ENCODE measurements at places on chromosomes 3 and 15.

DNA sequence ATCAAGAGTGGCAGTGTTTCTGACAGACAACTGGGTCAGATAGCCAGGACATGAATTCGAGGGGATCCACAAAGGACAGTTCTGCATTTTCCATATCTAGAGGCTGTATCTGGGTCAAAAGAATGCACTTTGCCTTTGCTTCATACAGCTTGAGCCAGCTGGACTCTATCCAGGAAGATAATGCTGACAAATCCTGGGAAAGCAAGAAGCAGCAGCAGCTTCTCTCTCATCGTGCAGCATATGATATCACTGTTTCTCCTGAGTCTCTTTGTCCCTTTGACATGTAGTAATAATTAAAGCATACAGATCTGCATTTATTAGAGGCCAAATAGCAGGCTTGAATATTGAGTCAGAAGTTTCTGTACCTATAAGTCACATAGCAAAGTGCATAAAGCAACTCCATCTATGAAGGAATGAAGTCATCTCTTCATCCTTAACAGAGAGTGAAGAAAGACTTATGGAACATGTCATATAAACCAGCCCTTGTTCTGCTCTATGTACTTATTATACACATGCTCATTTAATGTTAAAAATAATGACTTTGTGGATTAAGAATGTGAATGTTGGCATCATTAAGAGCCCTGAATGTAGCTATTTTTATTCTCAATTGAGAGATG is 236.8 kb upstream of the GBE1 start:
- DNase-seq, result peak; percentile 31

GRCh38 chr15:73794443-73795133 is 41.4 kb upstream of the INSYN1 start:
- peak; percentile 7 for DNase-seq

- peak; percentile 15 for DNase-seq
Measured at GRCh38 chr3:100104817-100105413, 9.4 kb downstream of the FILIP1L start.

DNA sequence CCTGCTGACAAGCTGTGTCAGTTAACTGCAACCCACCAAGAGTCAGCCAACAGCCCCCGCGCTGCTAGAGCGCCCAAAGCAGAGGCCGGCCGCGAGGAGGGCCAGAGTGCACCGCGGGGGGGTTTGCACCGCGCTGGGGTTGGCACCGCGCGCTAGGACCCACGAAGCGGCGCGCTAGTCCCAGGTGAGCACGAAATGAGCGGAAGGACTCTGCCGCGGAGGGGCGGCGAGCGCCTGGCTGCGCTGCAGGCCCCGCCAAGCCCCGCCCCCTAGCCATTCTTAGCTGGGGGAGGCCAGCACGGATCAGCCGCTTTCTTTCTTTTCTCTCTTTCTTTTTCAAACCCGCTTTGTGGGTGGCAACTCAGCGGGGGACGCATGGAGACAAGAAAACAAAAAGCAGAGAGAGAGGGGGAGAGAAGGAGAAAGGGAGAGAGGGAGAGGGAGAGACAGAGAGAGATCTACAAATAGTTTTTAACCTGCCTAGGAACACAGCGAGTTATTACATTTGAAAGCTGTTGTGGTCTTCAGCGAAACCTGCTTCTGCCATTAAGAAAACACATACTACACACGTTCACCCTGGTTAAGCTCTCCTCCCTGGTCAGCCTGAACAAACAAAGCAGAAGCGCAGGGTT is 6.9 kb upstream of the FOXB1 start:
- no peak for DNase-seq

DNA sequence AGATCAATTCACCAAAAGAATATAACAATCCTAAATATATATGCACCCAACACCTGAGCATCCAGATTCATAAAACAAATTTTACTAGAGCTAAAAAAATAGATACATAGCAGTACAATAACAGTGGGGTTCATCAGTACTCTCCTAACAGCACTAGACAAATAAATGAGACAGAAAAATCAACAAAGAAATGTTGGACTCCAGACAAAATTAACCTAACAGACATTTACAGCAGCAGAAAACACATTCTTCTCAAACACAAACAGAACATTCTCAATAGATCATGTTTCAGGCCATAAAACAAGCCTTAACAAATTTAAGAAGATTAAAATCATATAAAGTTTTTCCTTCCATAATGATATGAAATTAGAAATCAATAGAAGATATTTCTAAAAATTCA is 124.8 kb upstream of the NECTIN3 start:
- no peak for DNase-seq

DNA sequence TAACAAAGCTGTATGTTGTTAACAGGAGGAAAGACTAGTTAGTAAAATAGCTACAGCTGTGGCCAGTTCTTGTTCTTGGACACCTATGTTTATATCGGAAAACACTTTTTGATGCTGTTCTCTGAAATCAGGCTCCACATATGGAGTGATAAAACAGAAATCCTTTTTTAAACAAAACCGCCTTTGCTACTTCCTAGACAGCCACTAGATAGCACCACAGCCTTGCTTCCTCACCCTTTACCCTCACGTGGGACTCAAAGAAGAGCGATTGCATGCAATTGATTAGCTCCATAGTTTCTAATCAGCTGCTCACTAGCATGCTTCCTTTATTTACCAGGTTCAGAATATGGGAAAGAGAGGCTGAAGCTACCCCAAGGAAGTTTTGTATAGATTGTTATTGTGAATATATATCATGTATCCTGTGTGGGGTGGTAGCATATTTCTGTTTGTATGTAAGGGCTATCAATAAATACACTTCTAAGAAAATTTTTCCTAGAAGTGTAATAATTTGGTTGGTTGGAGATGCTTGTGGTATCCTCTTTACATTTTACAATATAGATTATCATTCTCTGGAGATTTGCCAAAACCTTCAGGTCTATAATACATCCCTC is 4.3 kb upstream of the MTFMT start:
- DNase-seq, result peak; percentile 66

DNA sequence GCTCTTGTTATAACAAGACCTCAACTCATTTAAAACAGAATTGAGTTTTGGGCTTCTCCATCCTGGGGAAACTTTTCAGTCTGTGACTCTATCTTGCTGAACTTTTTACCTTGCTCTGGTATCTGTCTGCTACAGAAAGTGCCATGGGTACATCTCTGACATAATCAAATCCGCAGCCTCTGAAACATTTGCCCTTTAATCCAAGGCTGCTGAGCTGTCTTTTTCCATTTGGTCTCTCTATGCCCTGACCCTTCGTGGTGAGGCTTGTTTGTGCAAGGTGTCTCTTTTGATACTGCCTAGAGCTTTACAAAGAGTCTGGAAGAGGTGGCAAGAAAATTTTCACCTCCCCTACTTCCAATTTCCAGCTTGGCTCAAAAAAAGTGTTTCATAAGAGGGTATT is 11.3 kb downstream of the TMEM108 start:
- DNase-seq, result no peak

DNA sequence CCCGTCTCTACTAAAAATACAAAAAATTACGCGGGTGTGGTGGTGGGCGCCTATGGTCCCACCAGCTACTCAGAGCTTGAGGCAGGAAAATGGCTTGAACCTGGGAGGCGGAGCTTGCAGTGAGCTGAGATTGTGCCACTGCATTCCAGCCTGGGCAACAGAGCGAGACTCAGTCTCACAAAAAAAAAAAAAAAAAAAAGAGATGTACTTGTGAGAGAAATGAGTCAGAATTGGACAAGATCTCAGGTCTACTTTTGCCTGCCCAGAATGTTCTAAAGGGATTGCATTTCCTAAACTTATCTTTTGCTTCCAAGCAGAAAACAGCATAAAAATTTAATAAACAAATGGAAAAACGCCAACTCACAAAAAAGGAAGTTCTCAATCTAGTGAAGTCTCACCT is 167.5 kb downstream of the NR2F2 start:
- DNase-seq, result no peak

GRCh38 chr3:151722856-151723255 is 10.9 kb upstream of the AADACL2 start:
- DNase-seq, result no peak

DNA sequence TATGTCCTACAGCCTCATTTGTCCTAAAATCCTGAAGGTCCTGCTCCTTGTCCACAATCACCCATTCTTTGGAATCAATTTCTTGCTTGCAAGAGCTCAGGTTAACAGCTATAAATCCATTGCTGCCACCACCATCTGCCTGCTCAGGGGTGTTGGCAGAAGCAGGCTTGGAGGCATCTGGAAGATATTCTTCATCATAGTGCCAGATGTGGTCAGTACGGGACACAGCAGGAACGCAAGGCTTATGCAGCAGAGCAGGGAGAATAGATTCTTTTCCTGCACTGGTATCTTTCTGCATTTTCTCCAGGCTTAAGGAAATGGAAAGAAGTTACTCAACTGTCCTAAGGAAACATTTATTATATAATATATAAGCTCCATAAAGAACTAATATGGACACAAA is 38.5 kb upstream of the CDAN1 start:
- DNase-seq, result no peak

GRCh38 chr3:4977001-4977852 is 2.0 kb upstream of the BHLHE40 start:
- peak; percentile 93 for DNase-seq

- no peak for DNase-seq
Measured at GRCh38 chr3:120280566-120280965, 4.5 kb downstream of the GPR156 start.

DNA sequence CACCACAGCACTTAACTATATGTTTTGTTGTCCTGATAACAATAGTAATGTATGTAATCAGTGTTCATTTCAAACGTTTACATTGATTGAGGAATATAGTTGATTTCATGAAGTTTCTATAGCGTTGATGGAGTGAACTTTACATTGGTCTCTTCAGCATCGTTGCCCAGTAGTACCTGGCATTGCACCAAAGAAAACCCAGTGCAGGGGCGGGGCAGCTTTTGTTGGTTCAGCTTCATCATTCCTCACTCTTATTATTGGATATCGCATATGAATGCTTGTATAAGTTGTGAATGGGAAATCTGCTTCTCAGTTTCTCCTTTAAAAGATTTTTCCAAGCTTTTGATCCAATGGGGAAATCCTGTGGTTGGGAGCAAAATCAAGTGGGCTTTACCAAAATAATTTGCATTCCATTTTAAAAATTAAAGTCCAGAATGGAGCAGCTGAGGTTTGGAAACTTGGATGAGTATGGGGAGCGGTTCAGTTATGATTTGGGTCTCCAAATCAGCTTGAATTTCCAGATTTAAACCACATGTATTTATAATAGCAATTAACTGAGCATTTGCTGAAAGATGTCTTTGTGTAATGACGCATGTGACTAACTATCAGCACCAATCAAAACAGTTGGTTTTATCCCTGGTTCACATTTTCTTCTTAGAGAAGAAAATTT is 213.7 kb downstream of the ALCAM start:
- no peak for DNase-seq

- peak; percentile 65 for DNase-seq
Measured at GRCh38 chr3:141553055-141553454, 66.2 kb downstream of the RASA2 start.

- no peak for DNase-seq
Measured at GRCh38 chr3:71771126-71771525, 13.8 kb downstream of the PROK2 start.

DNA sequence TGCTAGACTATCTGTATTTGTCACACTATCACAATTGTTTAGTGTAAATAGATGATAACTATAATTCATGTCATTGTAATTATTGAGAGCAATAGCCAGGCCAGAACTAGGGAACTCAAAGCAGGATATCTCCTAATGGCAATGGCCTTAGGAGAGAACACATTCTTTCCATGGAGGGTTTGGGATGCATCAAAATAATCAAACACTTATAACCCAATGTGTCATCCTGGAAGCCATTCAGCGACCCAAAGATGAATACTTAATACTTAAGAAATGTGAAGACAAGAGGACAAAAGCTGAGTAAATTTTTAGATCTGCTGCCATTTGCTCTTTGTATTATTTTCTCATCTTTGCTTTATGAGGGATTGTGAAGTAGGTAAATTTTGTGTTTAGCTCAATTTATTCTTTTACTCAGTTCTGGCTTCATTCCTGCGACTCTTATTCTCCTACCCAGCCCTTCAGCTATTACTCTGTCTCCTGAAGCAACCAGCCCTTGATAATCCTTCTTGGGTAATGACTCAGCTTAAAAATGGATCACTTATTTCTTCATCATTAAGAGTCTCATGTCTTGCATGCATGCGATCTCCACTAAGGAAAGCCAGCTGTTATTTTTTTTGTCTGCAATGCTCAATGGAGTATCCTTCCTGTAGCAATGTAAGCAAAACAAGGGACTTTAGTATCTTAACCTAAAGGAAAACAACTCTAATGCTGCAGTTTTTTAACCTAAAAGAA is 2.0 kb downstream of the OR4F15 start:
- no peak for DNase-seq

GRCh38 chr15:64981812-64982431 is 7.8 kb downstream of the SPG21 start:
- DNase-seq, result no peak

- DNase-seq, result no peak
Measured at GRCh38 chr3:12185172-12185710, 26.5 kb upstream of the TIMP4 start.

DNA sequence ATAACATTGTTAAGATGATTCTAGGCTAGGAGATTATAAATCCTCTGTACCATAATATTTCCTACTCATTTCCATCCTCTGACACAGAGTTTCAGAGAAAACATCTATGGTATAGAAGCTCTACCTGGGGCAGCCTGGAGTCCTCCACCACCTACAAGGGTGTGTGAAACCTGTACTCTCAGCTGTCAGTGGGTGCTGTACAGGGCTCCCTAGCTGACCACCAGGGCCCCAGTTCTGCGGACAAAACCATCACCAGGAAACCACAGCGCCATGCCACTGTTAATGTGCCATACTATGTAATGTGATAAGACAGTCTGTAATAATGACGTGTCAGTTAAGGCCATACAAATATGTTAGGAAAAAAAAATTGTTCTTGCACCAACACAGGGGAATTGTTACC is 7.1 kb downstream of the RORA start:
- no peak for DNase-seq

DNA sequence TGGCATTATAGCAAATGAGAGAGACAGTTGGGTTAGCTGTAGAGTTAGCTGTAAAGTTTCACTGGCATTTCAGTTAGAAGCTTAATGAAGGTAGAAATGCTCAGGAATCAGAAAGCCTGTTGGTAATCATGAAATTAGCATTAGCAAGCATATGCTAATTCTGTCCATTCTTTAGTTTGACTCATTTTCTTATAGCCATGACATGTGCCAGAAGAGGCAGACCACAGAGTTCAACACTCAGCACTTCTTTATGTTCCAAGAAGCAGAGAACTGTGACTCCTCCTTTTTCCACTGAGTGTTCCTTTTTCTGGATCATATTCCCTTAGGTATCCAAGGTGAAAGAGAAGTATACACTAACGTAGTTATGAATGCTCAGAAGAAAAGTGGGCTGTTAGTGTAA is 276.2 kb upstream of the SGO1 start:
- peak; percentile 5 for DNase-seq

DNA sequence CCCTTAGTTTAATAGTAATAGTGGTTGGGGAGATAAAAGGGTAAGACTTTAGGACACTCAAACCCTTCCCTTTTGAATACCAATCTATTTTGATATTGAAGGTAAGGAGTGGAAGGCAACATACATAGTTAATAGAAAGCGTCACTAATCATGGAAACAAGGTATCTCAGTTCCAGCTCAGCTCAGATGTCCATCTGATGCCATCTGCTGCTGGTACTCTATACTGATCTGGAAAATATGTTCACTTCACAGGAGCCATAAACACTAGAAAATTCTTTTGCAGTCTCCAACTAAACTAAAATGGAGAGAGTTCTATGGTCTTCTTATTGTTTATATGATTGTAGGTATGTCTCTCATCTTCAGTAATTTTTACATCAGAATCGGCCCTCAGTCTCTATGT is 1777.1 kb downstream of the OTOL1 start:
- no peak for DNase-seq
